WTC11 (cell line): ENCODE measurements at places on chromosomes 7 and 10.

DNA sequence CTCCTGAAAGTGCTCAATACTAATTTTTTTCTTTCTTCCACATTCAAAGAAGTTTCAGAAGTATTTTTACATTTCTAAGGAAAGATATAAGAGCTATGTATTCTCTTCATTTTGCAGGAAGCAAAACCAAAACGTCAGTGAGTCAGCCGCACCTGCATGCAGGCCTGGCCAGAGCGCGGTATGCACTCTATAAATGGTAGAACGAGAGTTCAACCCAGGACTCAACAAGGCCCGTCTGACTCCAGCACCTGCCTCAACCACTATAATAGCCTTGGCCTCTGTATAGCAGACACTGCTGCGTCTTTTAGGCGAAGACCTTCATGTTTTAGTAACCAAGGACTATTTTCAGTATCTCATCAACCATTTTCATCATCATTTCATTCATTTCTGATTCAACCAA is 113.2 kb downstream of the KMT2E start:
- no peak for DNase-seq

DNA sequence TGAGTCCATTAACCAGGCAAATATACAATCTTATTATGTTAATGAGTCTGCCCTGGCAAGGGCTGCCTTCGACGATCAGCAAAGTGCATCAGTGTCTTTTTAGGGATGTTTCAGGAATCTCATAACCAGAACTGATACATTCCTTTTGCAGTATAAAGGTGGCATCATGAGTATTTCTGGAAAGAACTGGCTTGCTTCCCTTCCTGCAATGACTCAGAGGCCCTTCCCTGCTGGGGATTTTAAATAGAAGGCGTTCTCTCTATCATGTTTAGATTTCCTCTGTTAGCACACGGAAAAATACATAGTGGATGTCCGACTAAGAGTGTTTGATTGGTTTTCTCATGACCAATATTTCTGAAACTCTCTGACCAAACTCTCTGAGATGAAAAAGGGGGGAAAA is 1.8 kb downstream of the NPS start:
- DNase-seq = no peak

DNA sequence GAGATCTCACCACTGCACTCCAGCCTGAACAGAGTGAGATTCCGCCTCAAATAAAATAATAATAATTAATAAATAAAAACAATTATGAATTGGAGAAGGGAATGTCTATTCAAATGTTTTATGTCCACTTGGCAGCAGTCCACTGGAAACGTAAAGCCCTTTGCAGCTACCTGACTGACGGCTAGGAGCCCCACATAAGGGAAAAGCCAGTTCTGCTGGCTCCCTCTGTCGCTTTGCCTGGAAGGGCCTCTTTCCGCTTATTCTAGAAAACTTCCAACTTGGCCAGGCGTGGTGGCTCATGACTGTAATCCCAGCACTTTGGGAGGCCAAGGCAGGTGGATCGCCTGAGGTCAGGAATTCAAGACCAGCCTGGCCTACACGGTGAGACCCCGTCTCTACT is 6.1 kb upstream of the TNS3 start:
- DNase-seq = no peak

GRCh38 chr10:53479365-53479764 is 706.8 kb upstream of the MBL2 start:
- DNase-seq = no peak

DNA sequence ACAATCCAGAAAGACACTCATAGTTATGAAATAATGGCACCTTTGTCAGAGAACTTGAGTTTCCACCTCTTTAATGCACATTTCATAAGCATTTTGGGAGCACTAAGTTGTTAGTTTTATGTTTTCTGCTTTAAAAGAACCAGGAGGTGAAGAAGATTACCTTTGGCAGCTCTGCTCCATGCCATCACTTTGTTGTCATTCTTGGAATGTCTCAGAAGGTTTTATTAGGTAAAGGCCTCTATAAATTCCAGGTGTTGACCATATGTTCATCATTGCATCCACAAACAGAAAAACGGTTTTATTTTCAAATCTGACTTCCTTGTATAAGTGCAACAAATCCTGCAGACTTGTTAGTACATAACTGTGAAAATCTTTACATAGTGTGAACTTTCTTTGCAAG is 424.8 kb downstream of the MDFIC start:
- DNase-seq = no peak

DNA sequence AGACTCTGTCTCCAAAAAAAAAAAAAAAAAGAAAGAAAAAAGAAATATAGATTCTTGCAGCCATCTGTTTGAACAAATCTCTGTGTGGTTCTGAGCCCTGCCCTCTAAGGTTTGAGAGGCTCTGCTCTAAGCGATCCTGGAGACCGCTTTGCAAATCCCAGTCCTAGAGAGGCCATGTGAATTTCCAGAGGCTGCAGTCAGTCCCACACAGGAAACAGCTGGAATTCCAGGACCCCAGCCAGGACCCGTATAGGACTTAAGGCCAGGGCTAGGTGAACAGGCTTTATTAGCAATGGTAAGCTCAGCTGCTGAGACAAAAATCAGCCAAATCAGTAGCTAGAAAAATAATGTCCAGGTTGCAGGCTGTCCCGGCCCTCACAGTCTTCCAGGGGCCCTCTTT is 154.8 kb downstream of the RPS24 start:
- DNase-seq = no peak

GRCh38 chr7:159142199-159142598 is 2.5 kb downstream of the VIPR2 start:
- no peak for DNase-seq

GRCh38 chr10:116688241-116688711 is 54.1 kb downstream of the HSPA12A start:
- DNase-seq = no peak

DNA sequence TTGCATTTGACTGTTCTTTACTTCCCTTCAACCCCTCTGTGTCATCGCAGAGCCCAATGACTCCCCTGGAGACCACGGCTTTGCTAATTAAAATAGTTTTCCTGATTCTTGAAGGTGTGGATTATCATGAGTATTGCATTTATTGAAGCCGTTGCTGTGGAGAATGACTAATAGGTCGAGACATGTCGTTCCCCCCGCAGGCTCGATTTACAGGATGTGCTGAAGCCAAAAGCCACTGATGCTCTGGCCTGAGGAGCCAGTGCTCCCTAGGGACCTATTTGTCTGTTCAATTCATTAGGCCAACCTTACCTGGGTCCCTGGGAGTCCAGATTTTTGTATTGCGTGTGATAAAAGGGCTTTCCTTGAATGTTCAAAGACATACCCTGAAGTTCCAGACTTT is 102.3 kb downstream of the NPTX2 start:
- DNase-seq = no peak

DNA sequence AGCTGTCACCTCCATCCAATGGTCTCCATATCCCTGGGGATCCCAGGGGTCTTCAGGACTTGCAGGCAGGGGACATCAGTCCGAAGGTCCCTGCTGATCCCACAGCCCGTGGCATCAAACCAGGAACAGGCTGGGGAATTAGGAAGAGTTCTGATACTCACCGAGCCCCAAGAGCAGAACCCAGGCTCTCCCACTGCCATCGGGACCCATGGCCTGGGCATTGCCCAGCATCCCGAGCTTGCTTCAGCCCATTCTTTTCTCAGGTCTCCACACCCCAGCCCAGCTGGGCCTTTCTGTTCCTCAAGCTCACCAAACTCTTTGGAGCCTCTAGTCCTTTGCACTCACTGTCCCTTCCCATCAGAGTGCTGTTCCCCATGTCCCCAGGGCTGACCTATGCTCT is 280.9 kb downstream of the GRID1 start:
- DNase-seq = no peak

DNA sequence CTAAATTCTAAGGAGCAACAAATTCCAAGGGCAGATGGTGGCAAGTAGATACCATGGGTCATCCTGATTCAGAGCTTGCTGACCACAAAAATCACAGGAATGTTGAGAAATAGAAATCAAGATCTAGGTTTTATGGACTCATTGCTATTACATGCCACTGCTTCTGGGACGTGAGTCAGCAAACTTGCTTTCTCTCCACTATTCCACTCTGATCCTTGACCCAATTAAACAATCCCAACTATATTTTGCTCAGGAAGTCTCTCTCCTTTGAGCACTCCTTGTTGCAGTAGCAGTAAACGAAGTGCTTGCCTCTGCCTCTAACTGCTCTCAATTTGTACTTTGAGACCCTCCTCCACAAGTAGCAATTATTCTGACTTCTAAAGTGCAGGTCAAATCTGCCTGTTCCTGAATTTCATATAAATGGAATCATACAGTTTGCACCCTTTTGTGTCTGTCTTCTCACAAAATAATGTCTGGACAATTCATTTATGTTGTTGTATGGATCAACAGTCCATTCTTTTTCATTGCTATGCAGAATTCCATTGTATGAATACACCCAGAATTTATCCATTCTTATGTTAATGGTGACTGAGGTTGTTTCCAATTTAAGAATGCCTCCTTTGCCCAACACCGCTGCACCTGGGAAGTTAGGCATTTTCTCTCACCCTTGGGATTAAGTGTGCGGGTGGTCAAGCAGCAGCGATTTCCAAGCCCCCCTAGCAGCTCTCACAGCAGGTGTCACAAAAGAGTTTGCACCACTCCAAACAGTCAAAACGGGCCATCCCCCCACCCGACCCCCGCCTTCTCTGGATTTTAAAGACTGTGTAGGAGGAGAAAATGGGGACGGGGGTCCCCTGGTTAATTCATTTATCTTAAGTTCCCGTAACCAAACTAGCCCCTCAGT is 35.9 kb downstream of the ACSM6 start:
- DNase-seq = peak; percentile 66

DNA sequence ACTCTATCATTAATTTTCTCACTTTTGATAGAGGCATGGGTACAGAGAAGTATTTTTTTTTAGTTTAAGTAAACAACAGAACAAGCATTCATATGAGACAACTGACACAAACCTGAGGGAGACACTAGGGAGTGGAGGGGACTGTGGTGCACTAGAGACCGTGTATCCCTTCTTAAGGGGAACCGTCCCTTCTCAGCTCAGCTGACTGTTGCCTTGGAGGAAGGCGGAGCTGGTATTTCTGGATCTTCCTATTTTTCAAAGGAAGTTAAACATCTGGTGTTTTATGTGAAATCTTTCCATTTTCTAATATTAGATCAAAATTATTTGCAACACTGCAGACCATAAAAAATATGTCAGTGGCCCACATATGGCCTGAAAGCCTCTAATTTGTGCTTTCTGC is 113.6 kb upstream of the MACROH2A2 start:
- no peak for DNase-seq

DNA sequence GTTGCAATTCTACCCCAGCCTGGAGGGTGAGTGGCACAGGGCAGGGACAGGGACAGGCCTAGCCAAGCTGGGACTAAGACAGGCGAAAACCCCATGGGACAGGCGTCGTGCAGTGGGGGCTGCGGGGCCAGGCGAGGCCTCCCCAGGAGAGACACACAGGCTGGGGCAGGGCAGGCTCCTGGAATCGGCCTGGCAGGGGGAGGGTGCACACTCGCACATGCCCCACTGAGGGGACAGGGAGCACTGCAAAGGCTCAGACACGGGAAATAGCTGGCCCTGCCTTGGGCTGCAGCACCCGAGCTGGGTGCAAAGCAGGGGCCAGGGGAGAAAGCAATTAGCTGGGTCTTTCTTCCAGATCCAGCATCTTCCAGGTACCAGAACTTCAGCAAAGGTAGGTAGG is 10.4 kb downstream of the LAT2 start:
- no peak for DNase-seq

DNA sequence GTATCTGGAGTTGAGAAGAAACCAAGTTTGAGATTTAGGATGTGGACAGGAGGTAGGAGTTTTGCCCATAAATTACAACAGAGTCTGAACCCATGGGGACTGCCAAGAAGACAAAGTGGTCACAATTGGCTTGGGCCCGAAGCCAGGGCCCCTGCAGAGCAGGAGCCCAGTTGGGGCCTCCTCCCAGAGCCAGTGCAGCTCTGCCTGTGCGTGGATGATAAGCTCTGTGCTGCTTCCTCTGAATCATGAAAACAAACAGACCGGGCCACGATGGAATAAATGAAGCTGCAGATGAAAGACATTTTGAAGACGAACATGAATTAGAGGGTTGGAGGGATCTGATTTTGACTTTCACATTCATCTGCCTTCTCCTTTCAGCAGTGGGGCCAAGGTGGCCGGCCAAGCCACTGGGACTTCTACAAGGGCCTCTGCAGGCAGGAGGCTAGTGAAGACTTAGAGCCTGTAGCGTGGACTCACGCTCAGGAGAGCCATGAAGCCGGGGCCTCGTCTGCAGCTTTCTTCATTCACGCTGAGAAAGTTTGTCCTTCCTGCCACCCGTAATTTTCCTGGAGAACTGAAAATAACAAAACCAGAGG is 156.8 kb upstream of the LYZL1 start:
- DNase-seq = no peak

DNA sequence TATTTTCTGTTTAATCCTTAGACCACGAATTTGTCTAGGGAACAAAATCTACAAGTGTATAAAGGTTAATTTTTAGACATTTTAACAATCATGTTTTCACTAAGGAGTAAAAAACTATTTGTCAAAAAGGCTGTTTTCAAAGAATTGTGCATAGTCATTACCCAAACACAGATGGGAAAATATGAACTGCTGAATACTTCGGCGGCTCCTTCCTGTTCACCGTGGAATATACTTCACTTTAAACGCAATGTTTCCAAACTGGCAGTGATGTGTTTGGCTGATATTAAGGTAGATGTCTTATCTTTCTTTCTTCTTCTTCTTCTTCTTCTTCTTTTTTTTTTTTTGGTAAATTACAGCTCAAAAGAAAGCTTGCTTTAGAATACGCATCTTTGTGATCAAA is 41.4 kb downstream of the JCAD start:
- DNase-seq = no peak

- DNase-seq = no peak
These were observed 4.8 kb downstream of the UCN3 start for GRCh38 chr10:5369362-5370158.

DNA sequence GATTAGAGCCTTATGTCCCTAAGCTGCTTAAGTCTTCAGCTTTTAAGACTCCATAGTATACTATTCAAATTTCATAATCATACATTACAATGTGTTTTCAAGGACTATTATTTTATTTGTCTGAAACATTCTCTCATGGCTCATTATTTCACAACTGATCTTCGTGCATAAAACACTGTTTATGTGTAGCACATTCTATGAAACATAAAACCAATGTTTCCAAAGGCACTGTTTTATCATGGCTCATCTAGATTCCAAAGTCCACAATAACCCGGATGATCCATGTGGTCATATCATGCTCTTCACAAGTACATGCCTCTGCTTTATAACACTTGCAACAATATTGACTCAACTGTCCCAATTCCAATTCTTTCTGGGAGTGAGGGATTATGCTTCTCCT is 806.1 kb downstream of the TNS3 start:
- no peak for DNase-seq

- DNase-seq = no peak
These were observed 17.1 kb upstream of the ING3 start for GRCh38 chr7:120933475-120933874.
